Stimulated activated CD8-positive, alpha-beta memory T cell treated with anti-CD3 and anti-CD28 coated beads, Interleukin-2, amount 100 ng/mL, for 48 hours (primary cell): ENCODE measurements at places on chromosomes 1 and 21.

DNA sequence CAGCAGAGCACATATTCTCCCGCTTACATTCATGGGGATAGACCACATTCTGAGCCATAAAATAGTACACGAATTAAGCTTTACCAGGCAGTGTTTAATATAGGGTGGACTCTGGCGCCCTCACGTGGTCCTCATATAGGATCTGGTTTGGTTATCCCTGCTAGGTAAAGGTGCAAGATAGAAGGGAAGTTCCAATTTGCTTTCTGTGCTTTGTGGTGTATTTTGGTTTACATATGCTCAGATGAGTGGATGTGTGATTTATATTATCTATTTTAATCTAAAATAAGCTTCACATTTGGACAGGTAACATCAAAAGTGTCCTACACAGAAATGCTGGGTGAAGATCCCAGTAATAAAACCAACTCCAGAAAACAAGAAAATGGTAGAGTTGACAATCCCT lies 3.6 kb downstream of the CR1 start:
- DNase-seq = peak; percentile 53

- DNase-seq = no peak
Observed at GRCh38 chr1:99675292-99675691, 29.4 kb downstream of the PALMD start.

GRCh38 chr1:192675716-192676115 lies 39.8 kb downstream of the RGS13 start:
- no peak for DNase-seq

DNA sequence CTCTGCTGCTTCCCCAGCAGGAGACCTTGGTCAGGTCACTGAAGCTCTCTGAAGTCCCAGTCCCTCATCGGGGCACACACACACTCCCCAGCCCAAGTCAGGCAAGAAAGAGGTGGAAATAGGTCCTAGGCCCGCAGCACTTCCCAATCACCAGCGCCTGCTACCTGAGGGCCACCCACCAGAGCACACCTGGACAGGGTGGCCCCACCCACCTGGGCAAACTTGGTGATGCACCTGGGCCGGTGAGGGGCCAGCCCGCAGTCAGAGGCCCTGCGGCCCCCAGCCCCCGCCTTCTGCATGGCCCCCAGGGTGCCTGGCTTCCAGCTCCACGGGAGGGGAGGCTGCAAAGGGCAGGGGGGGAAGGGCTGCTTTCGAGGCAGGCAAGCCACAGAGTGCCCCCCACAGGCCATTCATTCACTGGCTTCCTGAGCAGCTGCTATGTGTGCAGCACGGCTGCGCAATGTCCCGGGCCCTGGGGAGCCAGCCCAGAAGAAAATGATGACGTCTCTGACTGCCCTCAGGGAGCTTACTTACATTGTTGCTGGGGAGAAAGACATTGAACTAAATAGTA lies 4.7 kb downstream of the SH2D5 start:
- no peak for DNase-seq

GRCh38 chr1:54781023-54781723 lies 16.9 kb upstream of the PARS2 start:
- no peak for DNase-seq

DNA sequence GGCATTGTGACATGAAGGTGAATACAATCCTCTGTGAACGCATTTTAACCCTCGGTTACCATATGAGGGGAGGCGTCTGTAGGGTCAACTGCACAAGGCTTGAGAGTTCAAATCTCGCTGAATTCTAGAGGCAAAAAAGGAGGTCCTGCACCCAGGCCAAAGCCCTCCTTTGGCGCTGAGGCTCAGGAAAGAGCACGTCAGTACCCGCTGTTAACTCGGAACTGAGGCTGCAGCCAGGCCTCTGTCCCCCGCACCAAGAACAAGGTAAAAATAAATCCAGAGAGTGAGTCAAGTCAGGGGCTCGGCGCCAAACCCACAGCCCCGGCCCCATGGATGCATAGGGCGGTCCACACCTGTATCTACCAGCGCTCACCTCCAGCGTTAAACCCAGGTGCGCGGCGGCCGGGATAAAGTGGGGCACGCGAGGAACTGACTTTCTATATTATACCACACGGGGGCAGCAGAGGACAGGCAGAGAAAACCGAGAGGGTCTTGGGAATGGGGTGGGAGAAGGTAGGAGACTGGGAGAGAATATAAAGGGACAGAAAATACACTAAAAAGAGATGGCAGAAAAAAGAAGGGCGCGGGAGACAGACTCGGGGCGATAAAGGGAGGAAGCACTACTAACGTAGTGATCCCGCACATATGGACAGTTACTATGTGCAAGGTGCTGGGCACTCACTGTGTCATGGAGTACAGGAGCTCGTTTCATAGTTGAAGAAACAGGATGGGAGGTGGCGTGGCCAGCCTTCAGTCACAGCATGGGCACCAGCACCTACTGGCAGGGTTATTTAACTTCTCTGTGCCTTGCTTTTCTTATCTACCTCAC lies 54.9 kb downstream of the DMRTA2 start:
- peak; percentile 8 for DNase-seq
